Activated CD8-positive, alpha-beta memory T cell treated with anti-CD3 and anti-CD28 coated beads for 4 hours (primary cell): ENCODE measurements at places on chromosomes 11 and 22.

GRCh38 chr11:32082346-32082986, 8.4 kb upstream of the RCN1 start:
- DNase-seq, result no peak

GRCh38 chr22:35921777-35922176, 106.8 kb downstream of the RBFOX2 start:
- DNase-seq, result no peak

GRCh38 chr11:1589996-1590395, 4.9 kb upstream of the KRTAP5-1 start:
- DNase-seq, result no peak

- DNase-seq, result no peak
Observed at GRCh38 chr11:2928605-2929530, at the start of gene PHLDA2. Gene PHLDA2 (minus strand): TSS chr11:2929420. CDS start chr11:2929364, 56 bp downstream.

DNA sequence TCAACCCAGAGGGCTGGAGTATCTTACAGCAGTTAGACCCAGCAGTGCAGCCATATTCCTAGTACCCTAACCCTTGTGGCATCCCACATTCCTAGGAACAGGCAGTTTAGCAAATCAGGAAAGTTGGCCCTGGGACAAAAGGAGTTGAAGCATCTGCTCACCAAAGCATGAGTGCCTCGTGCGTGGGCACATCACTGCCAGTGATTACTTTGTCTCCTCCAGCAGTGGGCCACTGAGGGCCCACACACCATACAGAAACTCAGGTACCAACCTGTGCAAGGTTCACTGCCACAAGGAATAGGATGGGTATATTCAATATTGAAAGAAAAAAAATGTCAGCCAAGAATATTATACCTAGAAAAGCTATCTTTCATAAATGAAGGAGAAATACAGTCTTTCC, 227.5 kb upstream of the CNTN5 start:
- DNase-seq, result no peak

DNA sequence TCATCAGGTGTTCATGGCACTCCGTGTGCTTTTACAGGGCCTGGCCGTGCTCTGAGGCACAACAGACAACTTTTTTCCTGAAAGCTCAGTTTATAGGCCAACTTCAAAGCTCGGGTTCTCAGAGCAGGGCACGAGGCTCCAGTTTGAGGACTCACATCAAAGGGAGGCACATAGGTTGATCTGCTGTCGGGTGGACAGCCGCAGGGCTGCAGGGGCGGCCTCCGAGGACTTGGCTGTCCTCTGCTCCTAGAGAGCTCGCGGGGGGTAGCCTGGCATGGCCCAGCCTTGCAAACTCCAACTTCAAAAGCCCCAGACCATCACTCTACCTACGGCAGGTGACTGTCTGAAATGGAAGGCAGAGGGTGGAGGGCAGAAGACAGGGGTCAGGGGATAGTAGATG, 31.6 kb downstream of the C11orf58 start:
- DNase-seq, result no peak

- no peak for DNase-seq
Observed at GRCh38 chr11:123302751-123303195, 107.7 kb upstream of the CLMP start.

DNA sequence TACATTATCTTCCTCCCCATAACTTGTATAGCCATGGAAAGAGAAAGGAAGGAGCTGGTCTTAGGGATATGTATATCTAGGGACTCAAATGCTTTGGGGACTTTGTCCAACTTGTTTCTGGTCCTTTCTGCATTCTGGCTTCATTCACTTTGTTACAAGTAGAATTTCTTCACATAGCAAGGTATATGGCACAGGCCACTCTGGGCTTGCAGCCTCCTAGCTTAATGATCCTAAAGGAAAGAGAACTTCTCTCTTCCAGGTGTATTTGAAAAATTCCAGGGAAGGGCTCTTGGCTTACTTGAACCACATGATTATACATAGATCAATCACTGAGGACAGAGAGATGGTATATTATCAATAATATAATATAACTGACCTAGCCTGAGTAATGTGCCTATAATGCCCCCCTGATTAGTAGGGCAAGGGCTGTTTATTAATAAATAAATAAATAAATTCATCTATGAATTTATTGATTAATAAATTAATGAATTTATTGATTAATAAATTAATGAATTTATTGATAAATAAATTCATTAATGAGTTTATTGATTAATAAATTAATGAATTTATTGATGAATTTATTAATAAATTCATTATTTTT, 48.2 kb upstream of the CEP295 start:
- no peak for DNase-seq

DNA sequence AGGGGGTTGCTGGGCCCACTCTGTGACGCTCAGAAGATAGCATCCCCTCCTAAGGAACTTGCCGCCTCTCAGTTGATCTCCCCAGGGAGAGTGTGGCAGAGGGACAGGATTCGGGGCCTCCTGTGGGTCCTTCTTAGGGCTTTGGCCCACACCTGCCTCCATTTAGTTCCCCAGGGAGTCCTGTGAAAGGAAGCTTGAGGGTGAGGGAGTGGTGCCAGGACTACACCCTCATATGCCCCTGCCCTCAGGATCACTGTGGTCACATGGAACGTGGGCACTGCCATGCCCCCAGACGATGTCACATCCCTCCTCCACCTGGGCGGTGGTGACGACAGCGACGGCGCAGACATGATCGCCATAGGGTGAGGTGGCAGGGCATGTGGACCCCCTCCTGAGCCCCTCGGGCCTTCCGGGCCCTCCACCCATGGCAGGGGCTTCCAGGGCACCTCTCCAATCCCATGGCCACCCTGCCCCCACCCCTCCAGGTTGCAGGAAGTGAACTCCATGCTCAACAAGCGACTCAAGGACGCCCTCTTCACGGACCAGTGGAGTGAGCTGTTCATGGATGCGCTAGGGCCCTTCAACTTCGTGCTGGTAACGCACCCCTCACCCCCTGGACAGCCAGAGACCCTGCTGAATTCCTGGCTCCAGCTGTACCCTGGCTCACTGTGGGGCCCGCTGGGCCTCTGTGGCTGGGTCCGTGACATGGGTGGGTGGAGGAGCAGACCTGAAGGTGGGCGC, 3.5 kb downstream of the INPP5J start:
- no peak for DNase-seq

DNA sequence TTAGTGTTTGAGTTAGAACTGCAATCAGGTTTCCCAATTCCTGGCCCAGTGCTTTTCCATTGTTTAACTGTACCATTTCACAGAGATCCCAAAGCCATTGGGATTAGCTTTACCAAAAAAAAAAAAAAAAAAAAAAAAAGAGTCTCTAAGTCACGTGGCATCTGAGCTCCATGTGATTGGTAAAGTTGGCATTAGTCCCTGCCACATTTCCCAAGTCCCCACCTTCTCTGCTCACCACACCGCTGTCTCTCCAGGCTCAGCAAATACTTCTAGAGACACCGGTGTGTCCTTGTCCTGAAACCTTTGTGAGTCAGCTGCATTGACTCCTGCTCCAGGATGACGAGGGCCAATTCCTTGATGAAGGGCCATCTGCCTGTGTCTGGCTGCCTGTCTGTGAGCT, 305.3 kb downstream of the KIRREL3 start:
- no peak for DNase-seq
